ENCODE measurements at places on chromosomes 4 and X. TPM values are rescaled to one million over a fixed set of nuclear protein-coding genes. Genes with fewer than 3 reads are reported as not detected.

Gene GPRASP2
- 0.48 TPM for polyA plus RNA-seq

Gene IL1RAPL1
- polyA plus RNA-seq, result not detected

Gene MFAP3L
- not detected for polyA plus RNA-seq

Gene TGIF2LX
- polyA plus RNA-seq, result not detected

Gene H2BW2
- polyA plus RNA-seq, result not detected

Gene HS3ST1
- not detected for polyA plus RNA-seq
